ENCODE measurements at places on chromosomes 1 and 21.

- no peak for DNase-seq
These were observed 4.8 kb upstream of the GNB1 start for GRCh38 chr1:1895456-1896336.

- no peak for DNase-seq
These were observed 9.8 kb downstream of the KCNN3 start for GRCh38 chr1:154860156-154860870.

- no peak for DNase-seq
These were observed 1.1 kb downstream of the VANGL2 start for GRCh38 chr1:160401487-160401805.

DNA sequence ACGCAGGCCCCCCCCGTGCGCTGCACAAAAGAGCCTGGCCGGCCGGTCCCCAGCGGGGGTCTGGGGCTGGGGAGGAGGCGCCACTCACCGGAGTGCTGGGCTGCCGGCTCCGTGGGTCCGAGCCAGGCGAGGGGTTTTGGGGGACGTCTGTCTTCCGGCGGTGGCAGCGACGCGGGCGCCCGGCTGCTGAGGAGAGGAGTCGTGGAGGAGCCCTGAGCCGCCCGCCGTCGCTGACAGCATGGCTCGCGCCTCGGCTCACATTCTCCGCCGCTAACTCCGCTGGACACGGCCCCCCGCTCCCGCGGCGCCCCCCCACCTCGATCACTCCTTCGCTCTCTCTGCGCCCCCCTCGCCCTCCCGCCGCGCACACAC lies 649 bp downstream of the AHDC1 start:
- DNase-seq, result no peak

DNA sequence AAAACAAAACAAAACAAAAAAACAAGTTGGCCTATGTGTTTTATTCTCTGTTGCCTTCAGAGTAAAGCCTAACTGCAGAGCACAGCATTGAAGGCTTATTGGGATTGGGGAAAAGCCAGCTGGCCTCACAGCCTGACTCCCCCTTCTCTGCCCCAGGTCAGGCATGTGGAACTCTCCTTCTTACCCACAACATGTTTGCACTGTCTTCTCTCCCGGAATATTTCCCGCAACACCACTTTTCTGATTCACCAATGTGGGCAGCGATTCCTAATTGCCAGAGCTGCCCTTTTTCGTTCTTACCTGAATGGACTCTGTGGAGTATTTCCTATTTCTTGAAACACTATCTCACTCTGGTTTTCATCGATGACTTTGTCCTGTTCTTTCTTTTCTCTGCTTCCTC lies 2.8 kb upstream of the TARBP1 start:
- no peak for DNase-seq

DNA sequence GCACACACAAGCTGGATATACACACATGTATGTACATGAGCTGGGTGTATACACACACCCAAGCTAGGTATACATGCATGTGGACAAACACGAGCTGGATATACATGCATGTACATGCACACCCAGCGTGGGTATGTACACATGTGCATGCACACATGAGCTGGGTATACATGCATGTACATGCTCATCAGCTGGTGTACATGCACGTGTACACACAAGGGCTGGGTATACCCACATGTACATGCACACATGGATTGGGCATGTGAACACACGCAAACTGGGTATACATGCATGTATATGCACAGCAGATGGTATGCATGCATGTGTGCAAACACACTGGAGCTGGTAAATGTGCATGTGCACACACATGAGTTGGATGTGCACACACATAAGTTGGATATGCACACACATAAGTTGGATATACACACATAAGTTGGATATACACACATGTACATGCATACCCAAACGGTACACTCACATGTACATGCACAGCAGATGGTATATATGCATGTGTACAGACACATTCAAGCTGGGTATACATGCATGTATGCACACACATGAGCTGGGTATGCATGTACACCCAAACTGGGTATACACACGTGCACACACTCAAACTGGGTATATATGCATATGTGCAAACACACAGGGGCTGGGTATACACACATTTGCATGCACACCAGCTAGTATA lies 7.5 kb upstream of the GNB1 start:
- DNase-seq, result no peak

GRCh38 chr1:202068596-202068995 lies 54.1 kb upstream of the GPR37L1 start:
- no peak for DNase-seq

GRCh38 chr1:230842801-230843200 lies 25.5 kb downstream of the C1orf198 start:
- DNase-seq, result no peak

Data from right lobe of liver (tissue), 6 donors.